ENCODE measurements at places on chromosomes 16 and 17.

GRCh38 chr17:79862771-79863440 is 23.7 kb upstream of the CBX4 start:
- DNase-seq: no peak

GRCh38 chr17:51103451-51103850 is 17.2 kb downstream of the SPAG9 start:
- no peak for DNase-seq

- DNase-seq: no peak
These were observed 264.4 kb upstream of the FOXF1 start for GRCh38 chr16:86245895-86246294.

DNA sequence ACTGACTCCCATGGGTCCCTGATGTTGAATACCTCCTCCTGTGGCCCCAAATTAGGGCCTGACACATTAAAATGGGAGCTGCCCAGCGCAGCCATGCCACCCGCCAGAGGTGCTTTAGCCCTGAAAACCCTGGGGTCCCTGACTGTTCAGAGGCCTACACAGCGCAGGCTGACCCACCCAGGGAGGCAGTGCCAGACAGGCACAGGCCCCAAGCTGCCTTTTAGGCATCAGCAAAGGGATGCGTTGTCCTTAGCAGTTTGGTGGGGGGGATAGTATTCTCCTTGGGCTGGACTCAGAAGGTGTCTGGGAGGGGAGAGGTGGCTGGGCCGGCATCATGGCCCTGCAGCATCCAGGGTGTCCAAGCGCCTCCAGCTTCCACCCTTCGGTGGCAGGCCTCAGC is 1.4 kb downstream of the RAPGEFL1 start:
- no peak for DNase-seq

DNA sequence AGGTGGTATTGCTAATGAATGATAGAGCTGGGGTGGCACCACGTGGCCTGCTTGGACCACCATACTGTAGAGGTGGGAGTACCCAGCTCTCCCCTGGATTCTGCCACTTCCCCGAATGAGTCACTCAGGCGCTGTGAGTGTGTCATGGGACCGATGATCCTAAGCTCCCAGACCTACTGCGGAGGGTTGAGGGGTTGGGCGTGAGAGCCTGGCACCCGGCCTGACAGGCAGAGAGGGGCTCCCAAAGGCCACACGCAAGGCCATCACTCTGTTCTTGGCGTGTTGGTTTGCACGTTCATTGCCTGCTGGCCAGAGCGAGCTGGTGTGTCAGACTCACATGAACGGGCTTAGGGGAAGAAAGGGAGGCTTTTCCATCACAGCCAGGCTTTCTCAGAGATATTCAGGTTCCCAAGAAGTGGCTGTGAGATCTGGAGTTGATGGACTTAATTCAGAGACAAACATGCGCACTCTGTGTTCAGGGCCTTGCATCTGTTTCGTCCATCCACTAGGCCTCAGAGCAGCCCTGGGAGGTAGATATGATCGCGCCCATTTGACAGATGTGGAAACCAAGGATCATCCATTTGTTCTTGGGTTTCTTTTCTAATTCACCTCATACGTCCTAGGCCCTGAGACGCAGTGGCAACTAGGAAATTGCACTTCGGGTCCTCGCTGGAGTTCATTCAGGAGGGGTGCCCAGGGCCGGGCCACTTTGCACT is 41.4 kb downstream of the CMIP start:
- DNase-seq: no peak

GRCh38 chr16:80682421-80683070 is 121.9 kb downstream of the CDYL2 start:
- DNase-seq: no peak

- DNase-seq: no peak
These were observed 13.3 kb downstream of the WFIKKN2 start for GRCh38 chr17:50848711-50849110.

GRCh38 chr17:41474863-41475262 is 6.1 kb downstream of the KRT35 start:
- DNase-seq: no peak

DNA sequence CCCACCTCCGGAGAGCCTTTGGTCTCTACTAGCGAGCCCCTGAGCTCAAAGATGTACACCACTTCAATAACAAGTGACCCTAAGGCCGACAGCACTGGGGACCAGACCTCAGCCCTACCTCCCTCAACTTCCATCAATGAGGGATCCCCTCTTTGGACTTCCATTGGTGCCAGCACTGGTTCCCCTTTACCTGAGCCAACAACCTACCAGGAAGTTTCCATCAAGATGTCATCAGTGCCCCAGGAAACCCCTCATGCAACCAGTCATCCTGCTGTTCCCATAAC is 702 bp downstream of the SPN start:
- DNase-seq: no peak

- DNase-seq: no peak
These were observed 30.2 kb downstream of the AATF start for GRCh38 chr17:36978810-36979564.

Measured in trophoblast cell (in vitro differentiated cells and primary cell).